ENCODE measurements at places on chromosomes 2 and 18. TPM values are rescaled to one million over a fixed set of nuclear protein-coding genes. Genes with fewer than 3 reads are reported as not detected.

Gene UGT1A5
- total RNA-seq: not detected

Gene LIPG
- 0.19 TPM for total RNA-seq

Gene NTSR2
- total RNA-seq: not detected

Gene TCF7L1
- total RNA-seq: 0.46 TPM

Gene CHRNA1
- total RNA-seq: 541 TPM

Gene CDH2
- total RNA-seq: 30.3 TPM

Gene PPP1R1C
- total RNA-seq: 2.0 TPM

Gene CNTNAP5
- total RNA-seq: not detected

Gene GCA
- total RNA-seq: 0.90 TPM

Gene TTC31
- 24.2 TPM for total RNA-seq

Gene SOS1
- total RNA-seq: 12.7 TPM

Gene EIF2AK2
- total RNA-seq: 32.8 TPM

Gene POTEJ
- total RNA-seq: not detected

Gene DCDC2C
- not detected for total RNA-seq

Gene C2orf66
- total RNA-seq: 0.32 TPM

Gene TMEM127
- 28.7 TPM for total RNA-seq

Gene NGEF
- 0.26 TPM for total RNA-seq

Gene KCNE4
- total RNA-seq: 4.0 TPM

Gene SERPINB7
- 12.6 TPM for total RNA-seq

Gene DNAH7
- total RNA-seq: 0.26 TPM

Gene SCN3A
- total RNA-seq: not detected

Gene TMEM163
- total RNA-seq: 0.06 TPM

Gene PSMG2
- total RNA-seq: 92.8 TPM

Gene MAP3K19
- total RNA-seq: not detected

Gene ACKR3
- total RNA-seq: not detected

Gene TRAPPC12
- total RNA-seq: 64.6 TPM

Gene CTDP1
- total RNA-seq: 16.4 TPM

Gene MROH2A
- total RNA-seq: not detected

Gene PJVK
- total RNA-seq: 2.1 TPM

Gene NFU1
- total RNA-seq: 48.0 TPM

Gene TOGARAM2
- total RNA-seq: 0.75 TPM

Gene RESP18
- total RNA-seq: not detected

Gene CGREF1
- 0.69 TPM for total RNA-seq

Gene ALLC
- not detected for total RNA-seq

Gene RAX
- total RNA-seq: not detected

Gene TPRKB
- total RNA-seq: 59.7 TPM

Gene FAM161A
- 2.3 TPM for total RNA-seq

Gene STK17B
- 126 TPM for total RNA-seq

Gene HOXD10
- total RNA-seq: not detected

Gene INHA
- total RNA-seq: not detected
